Stimulated activated CD8-positive, alpha-beta memory T cell treated with anti-CD3 and anti-CD28 coated beads, Interleukin-12 subunit alpha, Interleukin-12 subunit beta, amount 100 ng/mL, for 1 hour (primary cell): ENCODE measurements at places on chromosomes 13 and 19.

- DNase-seq, result no peak
These were observed 23.6 kb downstream of the PNPLA6 start for GRCh38 chr19:7559102-7559501.

DNA sequence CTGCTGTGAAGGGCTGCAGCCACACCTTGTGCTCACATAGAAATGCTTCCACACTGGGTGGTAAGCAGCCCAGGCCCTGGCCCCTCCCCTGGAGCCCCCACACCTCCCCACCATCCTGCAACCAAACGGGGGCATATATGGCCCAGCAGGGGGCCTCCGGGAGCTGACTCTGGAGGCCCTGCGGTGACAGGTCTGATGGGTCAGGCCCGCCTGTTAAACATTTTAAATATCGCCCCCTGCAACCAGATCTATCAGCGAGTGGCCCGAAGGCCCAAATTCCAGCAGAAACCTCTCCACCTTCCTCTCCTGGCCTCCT lies 48.0 kb upstream of the KATNAL1 start:
- DNase-seq, result no peak

GRCh38 chr13:34815526-34815925 lies 126.5 kb upstream of the NBEA start:
- no peak for DNase-seq

DNA sequence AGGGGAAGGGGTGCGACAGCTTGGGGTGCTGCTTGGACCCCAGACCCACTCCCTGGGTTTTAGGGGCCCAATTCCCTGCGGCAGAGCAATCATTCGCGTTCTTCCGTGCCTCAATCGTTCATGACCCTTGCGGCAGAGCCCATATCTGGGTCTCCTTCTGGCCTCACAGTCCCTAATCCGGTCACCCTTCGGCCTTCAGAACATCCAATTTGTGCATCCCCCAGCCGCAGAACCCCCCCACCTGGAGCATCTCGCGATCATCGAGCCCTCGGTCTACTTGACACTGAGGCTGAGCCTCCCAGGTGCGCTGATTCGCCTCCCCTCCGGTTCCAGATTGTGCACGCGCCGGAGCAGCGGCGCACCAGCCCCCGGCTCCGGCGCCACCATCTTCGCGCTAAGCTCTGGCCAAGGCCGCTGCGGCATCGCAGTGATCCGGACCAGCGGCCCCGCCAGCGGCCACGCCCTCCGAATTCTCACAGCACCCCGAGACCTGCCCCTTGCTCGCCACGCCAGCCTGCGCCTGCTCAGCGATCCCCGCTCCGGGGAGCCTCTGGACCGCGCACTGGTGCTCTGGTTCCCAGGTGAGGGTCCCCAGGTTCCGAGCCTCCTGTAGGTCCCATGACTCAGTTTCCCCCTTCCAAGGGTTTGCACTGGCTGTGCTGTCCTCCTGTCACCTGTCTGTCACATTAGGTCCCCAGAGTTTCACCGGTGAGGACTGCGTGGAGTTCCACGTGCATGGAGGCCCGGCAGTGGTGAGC lies 501 bp downstream of the GTPBP3 start:
- no peak for DNase-seq

DNA sequence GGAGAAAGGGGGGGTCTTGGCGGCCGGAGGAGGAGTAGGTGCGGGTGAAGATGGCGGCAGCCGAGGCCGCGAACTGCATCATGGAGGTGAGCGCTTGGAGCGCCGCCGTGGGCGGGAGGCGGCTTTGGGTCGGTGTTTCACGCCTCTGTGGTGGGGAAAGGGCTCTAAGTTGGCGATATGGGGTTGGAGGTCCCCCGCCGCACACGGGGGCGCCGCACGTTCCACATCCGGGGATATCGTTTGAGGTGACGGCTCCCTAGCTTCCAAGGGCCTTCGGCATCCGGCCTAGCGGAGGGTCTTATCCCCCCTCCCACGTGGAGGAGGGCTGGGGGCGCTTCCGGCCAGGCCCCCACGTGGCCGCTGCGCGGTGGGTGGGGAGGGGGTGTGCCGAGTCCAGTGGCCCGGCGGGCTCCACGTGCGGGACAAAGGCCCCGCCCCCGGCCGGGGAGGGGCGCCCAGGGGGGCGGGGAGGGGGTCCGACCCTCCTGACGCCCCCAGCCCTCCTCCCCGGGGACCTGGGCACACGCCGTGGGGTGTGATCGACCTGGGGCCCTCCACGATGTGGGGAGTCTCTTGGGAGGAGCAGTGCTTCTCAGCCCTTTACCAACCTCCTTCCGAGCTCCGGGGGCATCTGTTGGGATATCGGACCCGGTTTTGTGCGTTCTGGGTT lies at the start of gene PRMT1:
Gene PRMT1 (plus strand): TSS at position 41 of the 670 bp plus-strand sequence. CDS start 10 bp downstream, at position 51.
- no peak for DNase-seq

DNA sequence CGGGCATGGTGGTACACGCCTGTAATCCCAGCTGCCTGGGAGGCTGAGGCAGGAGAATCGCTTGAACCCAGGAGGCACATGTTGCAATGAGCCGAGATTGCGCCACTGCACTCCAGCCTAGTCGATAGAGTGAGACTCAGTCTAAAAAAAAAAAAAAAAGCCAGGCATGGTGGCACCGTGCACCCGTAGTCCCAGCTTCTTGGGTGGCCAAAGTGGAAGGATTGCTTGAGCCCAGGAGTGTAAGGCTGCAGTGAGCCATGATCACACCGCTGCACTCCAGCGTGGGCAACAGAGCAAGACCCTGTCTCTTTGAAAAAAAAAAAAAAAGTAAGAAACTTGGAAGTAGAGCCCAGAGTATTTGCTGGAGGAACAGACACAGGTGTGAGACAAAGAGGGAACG lies 27.7 kb downstream of the CCDC8 start:
- DNase-seq, result no peak

GRCh38 chr13:99610702-99611289 lies 109.5 kb downstream of the TM9SF2 start:
- DNase-seq, result no peak

- no peak for DNase-seq
These were observed 10.4 kb downstream of the PRKCG start for GRCh38 chr19:53892301-53892980.

DNA sequence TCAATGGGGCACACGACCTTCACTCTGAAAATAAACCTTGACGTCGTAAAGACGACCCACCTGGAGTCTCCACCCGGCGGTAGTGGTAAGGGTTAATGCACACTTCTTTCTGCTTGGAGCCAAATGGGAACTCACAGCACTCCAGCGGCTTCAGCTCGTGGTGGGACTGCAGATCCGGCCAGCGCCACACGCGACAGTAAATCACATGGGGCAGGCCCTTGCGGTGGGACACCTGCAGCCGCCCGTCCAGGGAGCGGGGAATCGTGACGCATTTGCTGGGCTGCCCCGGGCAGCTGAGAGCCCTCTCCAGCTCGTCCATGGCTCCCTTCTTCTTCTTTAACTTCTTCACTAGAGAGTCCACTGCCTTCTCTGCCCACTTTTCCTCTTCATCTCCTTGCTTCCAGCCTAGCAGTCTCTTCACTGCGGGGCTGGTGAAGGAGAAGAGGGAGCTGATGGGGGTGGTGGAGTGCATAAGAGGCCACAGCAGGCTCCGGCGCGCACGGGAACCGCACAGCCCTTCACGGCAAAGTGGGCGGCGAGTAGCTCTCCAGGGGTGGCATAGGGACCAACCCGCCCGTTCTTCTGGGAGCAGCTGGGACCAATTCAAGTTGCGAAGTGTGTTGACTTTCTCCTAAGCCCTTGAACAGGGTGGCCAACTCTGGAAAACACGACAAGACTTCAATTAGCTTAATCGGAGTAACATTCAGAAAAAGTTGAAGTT lies 40.7 kb downstream of the SMAD9 start:
- DNase-seq, result no peak

GRCh38 chr19:53892981-53893325 lies 11.0 kb downstream of the PRKCG start:
- DNase-seq, result no peak

GRCh38 chr19:11069561-11069960 lies 19.7 kb upstream of the LDLR start:
- DNase-seq, result no peak

DNA sequence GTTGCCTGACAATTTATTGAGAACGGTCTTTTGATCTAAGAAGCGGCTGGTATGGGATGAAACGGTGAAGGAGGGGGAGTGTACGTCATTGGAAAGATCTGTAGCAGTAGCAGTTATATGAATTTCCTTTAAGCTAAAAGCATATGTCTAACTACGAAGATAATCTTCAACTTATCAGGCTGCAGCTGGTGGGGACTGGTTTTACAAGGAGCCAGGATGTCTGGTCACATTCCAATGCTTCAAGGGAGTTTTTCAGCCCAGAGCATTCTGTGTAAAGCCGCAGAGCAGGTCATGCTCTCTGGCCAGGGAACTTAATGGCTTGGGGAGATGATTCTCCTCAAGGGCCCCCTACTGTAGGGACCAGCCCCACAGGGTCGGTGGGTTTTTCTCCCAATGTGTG lies 29.2 kb downstream of the CLEC4M start:
- DNase-seq, result no peak

DNA sequence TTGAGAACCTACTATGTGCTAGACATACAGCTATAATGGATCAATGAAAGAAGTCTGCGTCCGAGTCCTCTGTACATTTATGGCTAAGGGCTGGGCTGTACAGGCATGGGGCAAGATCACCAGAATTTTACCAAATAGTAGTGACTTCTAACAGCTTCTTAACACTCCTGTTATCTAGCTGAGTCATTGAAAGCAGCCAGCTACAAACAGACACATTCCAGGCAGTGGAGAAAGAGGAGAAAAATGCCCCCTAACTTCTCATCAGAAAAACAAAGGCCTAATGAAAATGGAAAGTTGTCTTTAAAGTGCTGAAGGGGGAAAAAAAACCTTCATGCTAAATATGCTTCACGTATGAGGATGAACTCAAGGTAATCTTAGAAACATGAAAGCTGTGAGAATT lies 14.3 kb upstream of the ZNF667 start:
- no peak for DNase-seq

GRCh38 chr13:107006661-107007060 lies 438.7 kb upstream of the ARGLU1 start:
- no peak for DNase-seq

GRCh38 chr19:43526884-43527859 lies at the start of gene ETHE1:
Gene ETHE1 (minus strand): TSS chr19:43527201. CDS start chr19:43527177, 24 bp downstream.
- no peak for DNase-seq

DNA sequence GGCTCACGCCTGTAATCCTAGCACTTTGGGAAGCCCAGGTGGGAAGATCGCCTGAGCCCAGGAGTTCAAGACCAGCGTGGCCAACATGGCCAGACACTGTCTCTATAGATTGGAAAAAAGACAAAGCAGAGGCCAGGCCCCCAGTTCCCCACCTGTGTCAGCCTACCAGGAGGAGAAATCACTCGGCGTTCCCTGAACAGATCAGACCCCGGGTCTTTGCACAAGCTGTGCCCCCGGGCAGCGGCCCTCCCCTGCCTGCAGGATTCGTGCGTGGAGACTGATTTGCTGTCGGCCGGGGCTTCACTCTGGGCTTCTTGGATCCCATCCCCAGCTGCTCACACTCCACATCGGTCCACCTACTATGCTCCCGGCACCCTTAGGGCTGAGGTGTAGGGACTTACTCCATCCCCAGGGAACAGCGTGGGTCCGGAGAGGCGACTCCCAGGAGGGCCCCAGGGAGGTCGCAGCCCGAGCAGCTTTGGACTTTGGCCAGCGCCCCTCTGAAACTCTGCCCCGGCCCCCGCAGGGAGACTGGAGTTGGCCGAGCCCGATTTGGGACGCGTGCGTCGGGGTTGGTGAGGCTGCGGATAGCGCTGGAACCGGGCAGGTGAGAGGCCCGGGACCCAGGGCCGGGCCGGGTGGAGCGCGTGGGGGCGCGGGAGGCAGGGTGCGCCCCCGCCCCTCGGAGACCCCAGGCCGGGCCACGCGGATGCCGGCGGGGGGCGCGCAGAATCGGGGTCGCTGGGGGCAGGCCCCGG lies 515 bp upstream of the EFNA2 start:
- DNase-seq, result no peak

DNA sequence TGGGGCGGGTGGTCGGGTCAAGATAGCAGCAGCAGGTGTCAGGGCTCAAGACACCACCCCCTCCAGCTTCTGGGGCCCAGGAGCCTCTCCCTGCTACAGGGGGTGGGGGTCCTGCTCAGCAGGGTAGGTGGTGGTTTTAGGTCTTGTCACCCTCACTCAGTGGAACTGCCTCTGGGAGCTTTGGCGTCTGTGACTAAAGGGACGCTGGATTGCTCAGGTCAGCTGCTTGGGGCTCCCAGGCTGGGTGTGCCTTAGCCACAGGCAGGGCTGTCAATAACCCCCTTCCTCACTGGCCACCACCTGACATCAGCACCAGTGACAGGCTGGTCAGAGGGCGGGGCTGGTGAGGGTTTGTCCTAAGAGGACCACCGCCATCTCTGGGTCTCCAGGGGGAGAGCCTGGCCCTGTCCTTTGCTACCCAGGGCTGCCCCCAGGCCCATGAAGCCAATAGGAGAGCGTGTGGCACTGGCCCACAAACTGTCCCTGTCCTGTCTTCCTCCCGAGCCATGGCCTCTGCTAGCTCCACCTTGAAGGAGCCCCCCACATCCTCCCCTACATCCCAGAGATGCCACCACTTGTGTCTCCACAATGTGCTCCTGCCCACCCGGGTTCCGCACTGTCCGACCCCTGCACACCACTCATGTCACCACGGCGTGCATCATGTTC lies 36.4 kb downstream of the MAU2 start:
- DNase-seq, result no peak

DNA sequence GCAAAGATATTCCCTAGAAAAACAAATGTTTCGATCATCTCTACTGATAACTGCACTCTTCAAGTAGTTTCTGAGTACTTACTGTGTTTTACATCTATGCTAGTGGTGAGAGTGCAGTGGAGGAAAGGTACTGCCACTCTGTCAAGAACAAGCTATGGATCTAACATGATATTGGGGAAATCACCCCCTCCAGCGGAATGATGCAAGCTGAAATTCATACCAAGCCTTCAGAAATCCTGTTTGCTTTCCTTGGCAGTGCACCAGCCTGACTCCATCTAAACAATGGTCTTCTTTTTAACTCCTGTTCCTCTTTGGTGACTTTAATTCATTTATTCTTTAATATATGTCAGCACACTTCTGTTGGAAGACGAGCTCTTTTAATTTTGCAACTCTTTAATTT lies 238.0 kb downstream of the PCDH9 start:
- no peak for DNase-seq

DNA sequence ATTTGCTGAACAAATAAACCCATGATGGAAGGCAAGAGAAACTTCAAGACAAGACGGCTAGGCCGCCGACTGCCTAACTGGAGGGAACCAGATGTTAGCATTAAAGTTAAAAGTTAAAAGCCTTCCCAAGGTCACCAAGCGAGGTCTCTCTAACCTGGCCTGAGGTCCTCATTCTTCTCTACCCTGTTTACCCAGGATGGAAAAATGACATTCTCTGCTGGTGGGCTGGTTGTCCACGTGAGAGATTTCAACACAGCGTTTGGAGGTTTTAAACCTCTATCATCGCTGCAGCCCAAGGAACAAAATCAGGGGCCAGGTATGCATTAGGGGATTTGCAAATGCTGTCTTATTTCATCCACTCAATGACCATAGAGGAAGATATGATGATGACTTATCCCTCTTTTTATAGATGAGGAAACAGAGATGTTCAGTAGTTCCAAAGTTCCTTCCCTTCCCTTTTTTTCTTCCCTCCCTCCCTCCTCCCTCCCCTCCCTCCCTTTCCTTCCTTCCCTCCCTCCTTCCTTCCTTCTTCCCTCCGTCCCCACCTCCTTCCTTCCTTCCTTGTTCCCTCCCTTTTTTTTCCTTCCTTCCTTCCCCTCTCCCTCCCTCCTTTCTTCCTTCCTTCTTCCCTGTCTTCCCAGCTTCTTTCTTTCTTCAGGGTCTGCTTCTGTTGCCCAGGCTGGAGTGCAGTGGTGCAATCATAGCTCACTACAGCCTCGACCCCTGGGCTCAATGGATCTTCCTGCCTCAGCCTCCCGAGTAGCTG lies 79.7 kb downstream of the INSR start:
- no peak for DNase-seq
